Ureter (tissue), 1 donor: ENCODE measurements at places on chromosomes 11 and 22.

GRCh38 chr11:115985896-115986295, 481.7 kb upstream of the CADM1 start:
- no peak for DNase-seq

GRCh38 chr11:91967026-91967690, 257.5 kb upstream of the FAT3 start:
- no peak for DNase-seq

GRCh38 chr11:74717221-74717969, 13.8 kb downstream of the CHRDL2 start:
- no peak for DNase-seq

- DNase-seq = no peak
Measured at GRCh38 chr11:117471776-117472175, 144.1 kb downstream of the CEP164 start.

DNA sequence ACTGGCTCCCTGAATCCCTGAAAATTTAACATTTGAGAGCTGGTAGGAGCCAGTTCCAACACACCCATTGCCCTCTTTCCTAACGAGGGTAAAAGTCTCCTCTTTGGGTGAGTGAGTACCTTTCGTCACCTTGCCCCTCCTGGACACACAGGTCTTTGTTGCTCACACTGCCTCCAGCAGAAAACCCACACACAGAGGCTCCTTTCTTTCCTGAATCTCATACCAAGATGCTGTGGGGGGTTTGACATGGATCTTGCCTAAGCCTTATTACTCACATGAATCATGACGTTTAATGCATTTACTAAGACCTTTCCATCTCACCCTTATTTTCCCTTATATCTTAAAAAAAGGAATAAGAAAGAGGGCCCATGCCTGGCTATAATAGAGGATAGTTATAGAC, 53.0 kb downstream of the PARVA start:
- no peak for DNase-seq

- DNase-seq = no peak
Measured at GRCh38 chr11:130725421-130726233, 190.7 kb downstream of the SNX19 start.

- no peak for DNase-seq
Measured at GRCh38 chr11:69969890-69970784, 108.0 kb upstream of the ANO1 start.

DNA sequence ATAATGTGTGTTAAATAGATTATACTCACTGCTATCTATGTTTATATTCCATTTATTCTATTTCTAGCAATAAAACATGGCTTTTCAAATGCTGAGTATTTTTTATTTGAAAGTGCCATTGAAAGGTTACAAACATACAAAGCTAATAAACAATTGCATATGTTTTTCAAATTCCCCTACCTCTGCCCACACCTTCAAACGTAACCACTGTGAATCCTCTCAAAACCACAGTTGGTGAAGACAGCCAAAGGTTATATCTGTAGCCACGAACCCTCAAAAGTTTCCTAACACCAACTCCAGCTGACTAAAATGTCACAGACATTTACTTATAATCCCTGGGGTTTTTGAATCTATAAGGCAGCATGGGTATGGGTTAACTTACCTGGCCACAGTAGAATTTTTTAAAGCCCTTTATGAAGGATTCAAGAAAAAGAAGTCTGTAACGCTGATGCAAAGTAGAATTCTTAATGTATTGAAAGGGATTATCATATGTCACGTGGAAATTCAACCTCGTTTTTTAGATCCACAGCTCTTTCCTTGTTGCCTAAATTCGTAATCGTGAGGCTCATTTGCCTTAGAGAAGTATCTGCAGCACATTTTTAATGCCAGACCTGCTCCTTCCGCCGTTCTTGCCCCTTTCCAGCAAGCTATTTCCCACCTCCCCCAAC, 122.5 kb upstream of the ZC3H12C start:
- no peak for DNase-seq

GRCh38 chr11:58639669-58640068, 17.2 kb downstream of the CNTF start:
- no peak for DNase-seq

GRCh38 chr11:72069200-72069599, 11.1 kb downstream of the NUMA1 start:
- no peak for DNase-seq

GRCh38 chr11:76978818-76979217, 55.4 kb upstream of the B3GNT6 start:
- no peak for DNase-seq

DNA sequence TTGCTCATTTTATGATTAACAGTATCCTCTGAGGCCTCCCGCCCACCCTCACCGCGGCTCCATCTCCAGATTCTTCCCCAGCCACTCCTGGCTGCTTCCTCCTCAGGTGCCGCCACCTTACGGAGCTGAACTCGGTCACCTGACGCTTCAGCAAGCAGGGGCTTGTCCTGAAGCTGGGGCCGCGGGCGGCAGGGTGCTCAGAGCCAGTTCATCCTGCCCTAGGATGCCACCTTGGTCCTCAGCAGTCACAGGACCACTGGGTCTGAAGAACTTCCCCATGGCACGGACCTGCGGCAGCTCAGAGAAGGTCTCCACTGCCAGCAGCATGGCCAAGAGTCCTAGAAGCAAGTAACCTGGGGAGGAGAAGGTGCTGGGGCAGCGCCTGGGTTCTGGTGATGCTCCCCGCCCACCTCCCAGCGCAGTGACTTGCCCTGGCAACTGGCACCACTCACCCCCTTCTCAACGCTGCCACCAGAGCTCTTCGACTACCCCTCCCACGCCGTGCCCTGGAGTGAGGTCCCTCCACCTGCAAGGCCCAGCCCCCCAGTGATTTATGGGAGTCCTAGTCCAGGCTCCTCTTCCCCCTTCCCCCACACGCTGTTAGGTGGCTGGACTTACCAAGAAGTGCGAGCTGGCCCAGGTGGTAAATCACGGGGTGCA, 2.6 kb downstream of the KCNK7 start:
- DNase-seq = peak; percentile 77

GRCh38 chr11:1763336-1763795, 361 bp downstream of the CTSD start:
- no peak for DNase-seq

DNA sequence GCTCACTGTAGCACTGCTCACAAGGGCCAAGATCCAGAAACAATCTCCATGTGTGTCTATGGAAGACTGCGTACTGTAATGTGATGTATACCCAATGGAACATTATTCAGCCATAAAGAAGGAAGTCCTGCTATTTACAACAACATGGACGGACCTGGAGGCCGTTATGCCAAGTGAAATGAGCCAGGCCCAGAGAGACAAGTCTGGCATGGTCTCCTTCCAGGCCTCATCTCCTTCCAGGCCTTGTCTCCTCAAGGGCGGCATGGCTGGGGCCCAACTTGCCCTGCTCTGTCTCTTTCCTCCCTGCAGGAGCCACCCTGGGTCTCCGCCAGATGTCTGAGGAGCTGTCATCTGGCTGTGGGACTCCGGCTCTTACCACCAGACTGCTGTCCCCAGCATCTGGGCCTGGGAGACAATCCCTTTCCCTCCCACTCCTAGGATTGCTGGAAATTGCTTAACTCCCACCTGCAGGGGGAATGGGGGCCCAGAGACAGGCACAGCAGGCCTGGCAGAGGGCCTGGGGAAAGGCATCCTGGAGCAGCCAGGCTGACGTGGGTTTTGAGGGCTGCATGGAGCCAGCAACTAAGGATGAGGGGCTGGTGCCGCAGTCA, 1326.6 kb downstream of the TBC1D22A start:
- DNase-seq = no peak

DNA sequence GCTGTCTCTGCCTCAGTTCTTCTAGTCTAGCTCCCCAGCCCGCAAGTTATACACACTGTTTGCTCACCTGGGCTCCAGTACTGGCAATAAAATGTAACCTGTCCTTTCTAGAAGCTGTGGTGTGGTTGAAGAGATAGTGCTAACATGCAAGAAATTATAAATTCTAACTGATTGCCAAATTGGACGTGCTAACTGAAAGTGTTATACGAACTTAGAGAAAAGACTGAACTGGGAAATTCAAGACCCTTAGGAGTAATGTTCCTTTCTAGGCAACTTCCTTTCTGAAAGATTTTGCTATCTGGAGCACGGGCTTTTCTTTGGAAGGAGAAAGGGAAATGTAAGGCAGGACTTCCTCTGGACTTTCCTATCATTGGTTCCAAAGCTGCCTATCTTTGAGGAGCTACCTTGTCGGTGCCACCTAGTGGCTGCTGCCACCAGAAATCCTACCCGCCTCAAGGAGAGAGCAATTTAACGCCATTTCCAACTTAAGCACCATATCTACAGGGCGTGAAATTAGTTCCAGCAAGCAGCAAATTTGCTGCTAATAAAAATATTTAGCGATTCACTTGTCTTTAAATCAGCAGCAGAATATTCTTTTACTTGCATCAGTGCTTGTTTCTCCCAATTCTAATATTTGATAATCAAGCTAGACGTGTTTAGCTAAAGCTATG, 12.7 kb upstream of the TMEM218 start:
- DNase-seq = peak; percentile 71

DNA sequence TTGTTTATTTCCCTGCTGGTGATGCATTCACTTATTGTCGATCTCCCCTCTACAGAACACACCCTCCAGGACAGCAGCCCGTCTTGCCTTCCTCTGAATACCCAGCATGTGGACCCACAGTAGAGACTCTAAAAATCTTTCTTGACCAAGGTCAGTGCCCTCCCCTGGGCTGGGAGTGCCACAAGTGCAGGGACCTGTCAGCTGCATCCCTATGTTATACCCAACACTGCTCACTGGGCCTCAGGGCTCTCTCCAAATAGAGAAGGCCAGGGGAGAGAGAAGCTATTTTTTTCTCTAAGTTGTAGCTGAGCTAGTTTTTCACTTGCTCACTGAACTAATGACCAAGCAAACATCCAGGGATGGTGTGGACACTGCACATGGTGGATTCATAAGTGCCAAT, 9.8 kb downstream of the KCNJ1 start:
- no peak for DNase-seq

DNA sequence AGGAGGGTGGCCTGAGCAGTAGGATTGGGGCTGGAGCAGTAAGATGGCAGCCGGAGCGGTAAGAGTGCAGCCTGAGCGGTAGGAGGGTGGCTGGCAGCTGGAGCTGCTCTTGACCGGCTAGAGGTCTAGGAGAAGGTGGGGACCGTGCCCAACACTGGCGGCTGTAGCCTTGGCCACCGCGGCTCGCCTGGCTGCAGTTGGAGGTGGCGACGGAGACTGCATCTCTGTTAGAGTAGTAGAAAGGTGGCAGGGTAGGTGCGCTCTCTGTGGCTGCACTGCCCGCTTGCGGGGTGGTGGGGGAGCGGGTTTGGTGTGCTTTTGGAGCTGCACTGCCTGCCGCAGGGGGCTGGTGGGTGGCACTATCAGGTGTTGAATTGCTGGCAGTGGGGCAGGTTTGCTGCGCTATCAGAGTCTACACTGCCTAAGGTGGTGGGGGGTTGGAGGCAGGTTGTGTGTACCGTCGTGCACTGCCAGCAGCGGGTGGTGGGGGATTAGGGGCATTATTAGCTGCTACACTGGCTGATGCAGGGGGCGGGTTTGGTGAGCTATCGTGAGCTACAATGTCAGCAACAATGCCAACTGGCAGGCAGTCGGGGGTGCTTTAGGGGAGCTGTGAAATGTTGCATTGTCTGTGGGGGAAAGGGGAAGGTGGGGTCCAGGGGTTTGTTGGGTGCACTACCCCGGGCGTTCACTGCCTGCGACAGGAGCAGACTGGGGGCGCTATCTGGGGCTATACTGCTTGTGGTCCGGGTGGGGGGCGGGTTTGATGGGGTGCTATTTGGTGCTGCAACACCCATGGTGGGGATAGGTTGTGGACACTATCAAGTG, 4461.3 kb upstream of the OR11H1 start:
- DNase-seq = peak; percentile 60

DNA sequence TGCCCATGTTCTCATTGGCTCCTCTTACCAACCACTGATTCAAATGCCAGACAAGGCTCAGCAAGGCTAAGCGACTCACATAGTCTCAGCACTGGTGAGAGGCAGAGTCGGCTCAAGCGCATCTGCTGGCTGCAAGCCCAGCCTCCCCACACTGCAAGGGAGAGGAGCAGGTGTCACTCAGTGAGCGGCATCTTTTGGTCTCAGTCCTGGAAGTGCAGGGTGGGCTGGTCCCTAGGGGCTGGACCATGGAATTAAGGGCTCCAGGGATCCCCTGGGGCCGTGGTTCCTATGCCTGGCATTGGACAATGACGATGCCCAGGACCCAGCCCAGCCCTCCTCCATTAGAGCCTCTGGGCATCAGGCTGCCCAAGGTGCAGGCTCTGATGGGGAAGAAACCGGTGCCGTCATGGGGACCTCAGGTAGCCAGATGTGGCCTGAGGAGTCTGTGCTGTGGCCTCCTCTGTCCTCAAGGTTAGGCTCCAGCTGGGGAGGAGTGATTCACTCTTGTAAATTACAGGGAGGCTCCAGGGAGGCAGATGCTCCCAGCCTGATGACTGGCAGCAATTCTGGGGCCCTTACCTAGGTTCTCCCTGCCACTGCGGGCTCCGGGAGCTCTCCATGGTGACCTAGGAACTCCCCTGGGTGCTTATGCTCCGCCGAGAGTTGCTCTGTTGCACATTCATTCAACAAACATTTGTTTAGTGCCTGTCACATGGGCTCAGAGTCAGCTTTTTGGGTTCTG, 28.0 kb downstream of the FADS2 start:
- DNase-seq = no peak

GRCh38 chr11:110509472-110509871, 79.7 kb downstream of the FDX1 start:
- DNase-seq = no peak

DNA sequence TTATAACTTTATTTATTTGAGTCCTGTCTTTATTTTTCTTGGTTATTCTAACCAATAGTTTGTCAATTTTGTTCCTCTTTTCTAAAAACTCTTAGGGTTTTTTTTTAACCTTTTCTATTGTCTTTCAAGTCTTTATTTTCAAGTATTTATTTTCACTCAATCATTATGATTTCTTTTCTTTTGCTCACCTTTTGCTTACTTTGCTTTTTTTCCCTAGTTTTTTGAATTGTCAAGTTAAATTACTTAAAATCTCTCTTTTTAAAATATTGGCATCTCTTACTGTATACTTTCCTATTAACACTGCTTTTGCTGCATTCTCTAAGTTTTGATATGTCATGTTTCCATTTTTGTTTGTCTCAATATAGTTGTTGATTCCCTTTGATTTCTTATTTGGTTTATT, 396.8 kb upstream of the CCDC179 start:
- DNase-seq = no peak

- no peak for DNase-seq
Measured at GRCh38 chr11:34680206-34680605, 59.3 kb downstream of the EHF start.

DNA sequence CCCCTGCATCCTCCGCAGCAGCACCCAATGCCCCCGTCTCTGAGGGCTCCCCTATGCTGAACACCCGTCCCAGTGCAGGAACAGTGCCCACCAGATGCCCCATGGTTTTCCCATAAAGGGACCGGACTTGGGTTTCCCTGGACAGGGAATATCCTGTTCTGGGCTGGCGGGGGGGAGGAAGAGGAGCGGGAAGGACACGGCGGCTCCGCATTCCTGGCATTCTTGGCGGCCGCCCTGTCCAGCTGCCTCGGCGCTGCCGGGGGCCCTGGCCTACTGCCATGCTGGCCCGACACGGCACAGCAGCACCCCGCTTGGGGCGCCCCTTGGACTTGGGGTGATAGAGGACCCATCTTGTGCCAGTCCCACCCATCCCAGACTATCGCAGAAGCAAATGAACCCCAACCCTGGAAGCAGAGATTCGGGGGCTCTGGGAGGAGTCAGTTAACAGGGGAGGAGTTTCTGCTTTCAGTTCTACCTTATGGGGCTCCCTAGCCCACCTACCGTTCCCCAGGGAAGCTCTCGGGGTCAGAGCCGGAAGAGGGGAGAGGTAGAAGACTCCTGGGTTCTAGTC, 23.7 kb upstream of the CBX7 start:
- peak; percentile 70 for DNase-seq

GRCh38 chr11:108226036-108226435, 3.2 kb downstream of the ATM start:
- DNase-seq = no peak

- no peak for DNase-seq
Measured at GRCh38 chr22:38513063-38513462, 7.0 kb upstream of the DDX17 start.
